Cardiac ventricle fibroblast (primary cell): ENCODE measurements at places on chromosomes 2 and 18. TPM values are rescaled to one million over a fixed set of nuclear protein-coding genes. Genes with fewer than 3 reads are reported as not detected.

The HES6 gene
- 0.44 and 1.6 TPM in 2 replicates for total RNA-seq

The MROH2A gene
- not detected in 2 replicates for total RNA-seq

The TMEM198 gene
- 6.2 and 6.4 TPM in 2 replicates for total RNA-seq

The ROCK1 gene
- total RNA-seq: 16.3 and 21.1 TPM in 2 replicates

The DCDC2C gene
- not detected in 2 replicates for total RNA-seq
